GM23338 (cell line): ENCODE measurements at places on chromosomes 2 and 18. TPM values are rescaled to one million over a fixed set of nuclear protein-coding genes. Genes with fewer than 3 reads are reported as not detected.

DNA sequence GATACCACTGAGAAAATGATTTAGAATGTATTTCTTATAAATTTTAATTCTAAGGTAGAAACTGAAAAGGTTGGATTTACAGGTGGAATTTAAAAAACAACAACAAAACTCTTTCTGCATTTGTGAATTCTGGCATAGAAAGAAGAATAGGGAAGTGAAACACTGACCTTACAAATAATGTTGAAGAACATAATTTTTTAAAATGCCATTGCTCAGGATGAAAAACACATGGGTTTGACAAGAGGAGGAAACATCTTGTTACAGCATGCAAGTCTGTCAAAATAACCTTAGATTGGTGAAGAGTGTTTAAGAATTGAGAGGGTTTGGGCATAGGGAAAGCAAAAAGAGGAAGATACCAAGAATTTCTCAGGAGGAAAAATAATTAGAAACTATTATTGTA lies 184.3 kb downstream of the UBE2E3 start:
- DNase-seq: no peak
- no peak overlapping the region for H3K4me3 ChIP-seq
- H3K27me3 ChIP-seq: no peaks in the 10 kb centered on the region
- H3K4me1 ChIP-seq: peaks cover 8% of the 10 kb centered on the region
- H3K27ac ChIP-seq: no peak overlapping the region
- H3K36me3 ChIP-seq: no peaks in the 10 kb centered on the region

DNA sequence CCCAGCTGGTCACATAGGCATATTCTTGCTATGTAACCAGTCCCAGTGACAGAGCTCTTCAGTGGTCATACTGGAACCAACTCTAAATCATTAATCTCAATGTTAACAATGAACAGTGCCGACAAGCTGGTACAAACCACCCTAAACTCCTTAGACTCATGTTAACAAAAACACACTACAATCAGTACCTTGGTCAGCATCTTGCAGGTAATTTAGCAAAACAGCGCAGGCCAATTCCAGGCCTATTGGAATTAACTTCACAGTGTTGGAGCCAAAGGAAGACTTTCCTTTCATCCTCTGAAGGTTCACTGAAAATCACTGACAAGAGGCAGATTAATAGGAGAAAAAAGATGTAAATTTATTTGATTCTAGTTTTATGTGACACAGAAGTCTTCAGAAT lies 396.4 kb downstream of the PIK3C3 start:
- H3K36me3 ChIP-seq: no peaks in the 10 kb centered on the region
- H3K27me3 ChIP-seq: no peaks in the 10 kb centered on the region
- H3K4me1 ChIP-seq: no peaks in the 10 kb centered on the region
- no peak overlapping the region for H3K27ac ChIP-seq

ZDBF2 gene
- 7.5 and 7.6 TPM in 2 replicates for polyA plus RNA-seq

SCN7A gene
- 0.10 and 0.23 TPM in 2 replicates for polyA plus RNA-seq

SCG2 gene
- polyA plus RNA-seq: 0.18 TPM in 1 of 2 replicates, not detected in the other
